ENCODE measurements at places on chromosomes 11 and 22.

DNA sequence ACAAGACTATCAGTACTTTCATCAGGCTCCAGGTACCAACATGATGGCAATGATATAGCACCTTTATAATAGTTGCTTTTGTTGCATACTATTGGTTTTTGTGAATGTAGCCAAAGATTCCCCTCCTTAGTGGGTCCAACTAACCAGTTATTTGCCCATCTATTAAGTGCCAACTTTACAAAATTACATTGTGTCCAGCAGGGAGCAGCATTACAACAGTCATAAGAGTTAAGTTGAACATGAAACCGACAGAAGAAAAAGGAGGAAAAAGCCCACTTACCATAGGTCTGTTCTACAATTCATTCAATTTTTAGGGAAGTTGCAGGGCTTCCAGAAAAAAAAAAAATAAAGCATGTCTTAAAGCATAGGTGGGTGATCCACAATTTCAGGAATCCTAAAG lies 21.6 kb downstream of the IMMP1L start:
- peak; percentile 18 for DNase-seq

DNA sequence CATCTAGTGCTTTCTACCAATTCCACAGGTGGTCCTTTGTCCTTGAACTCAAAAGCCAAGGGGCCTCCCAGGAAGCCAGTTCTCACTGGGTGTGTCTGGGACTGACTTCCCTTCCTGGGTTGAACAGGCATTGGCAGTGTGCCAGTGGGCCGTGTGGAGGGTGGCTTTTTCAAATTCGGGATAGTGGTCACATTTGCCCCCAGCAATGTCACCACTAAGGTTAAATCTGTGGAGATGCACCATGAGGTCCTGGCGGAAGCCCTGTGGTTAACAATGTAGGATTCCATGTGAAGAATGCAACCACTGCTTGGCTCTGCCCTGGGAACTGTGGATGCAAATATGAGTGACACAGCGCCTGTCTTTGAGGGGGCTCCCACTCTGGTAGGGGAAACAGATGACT lies 53.2 kb upstream of the MTNR1B start:
- DNase-seq, result no peak

- DNase-seq, result no peak
These were observed 3.7 kb downstream of the NPTXR start for GRCh38 chr22:38840129-38840528.

DNA sequence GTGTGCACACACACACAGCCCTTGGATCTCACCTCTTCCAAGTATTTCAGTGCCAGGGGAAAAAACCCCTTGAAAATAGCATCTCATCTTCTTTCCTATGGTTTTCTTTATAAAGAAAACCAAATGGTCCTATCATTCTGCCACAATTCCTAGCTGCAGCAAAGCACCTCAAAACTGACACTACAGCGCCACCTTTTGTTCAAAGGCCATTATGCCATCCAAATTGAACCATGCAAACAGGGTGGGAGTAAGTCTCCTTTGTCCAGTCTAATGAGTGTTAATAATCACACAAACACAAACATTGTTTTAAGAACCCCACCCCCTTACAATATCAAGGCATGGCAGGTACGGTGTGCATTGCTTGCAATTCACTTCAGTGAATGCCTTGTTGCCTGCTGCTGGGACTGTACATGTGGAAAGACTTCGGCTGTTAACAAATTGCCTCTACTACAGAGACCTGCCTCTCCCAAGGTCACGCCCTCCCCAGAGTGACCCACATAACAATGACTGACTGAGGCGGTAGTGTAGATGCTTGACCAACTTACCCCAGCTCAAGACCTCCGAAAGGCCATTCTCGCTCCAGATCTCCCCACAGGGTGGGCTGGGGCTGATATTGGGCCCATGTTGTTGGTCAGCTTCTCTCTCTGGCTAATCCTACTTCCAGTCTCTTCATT lies 31.7 kb downstream of the FAM181B start:
- no peak for DNase-seq

DNA sequence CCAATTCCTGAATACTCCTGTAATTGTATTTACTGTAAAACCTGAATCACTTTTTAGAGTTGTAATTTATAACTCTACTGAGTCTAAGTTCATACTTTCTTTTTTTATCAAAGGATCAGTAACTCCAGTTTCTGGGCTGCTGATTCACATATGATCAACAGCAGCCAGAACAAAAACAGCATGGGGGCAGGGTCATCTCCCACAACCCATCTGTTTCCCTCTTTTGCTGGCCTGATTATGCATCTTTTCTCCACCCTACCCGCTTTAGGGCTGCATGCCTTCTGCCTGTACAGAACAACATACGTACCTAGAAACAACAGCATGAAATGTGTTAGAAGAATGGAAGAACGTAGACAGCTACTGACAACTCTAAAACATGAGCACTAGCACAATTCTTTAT lies 76.0 kb downstream of the MRTFA start:
- peak; percentile 52 for DNase-seq

DNA sequence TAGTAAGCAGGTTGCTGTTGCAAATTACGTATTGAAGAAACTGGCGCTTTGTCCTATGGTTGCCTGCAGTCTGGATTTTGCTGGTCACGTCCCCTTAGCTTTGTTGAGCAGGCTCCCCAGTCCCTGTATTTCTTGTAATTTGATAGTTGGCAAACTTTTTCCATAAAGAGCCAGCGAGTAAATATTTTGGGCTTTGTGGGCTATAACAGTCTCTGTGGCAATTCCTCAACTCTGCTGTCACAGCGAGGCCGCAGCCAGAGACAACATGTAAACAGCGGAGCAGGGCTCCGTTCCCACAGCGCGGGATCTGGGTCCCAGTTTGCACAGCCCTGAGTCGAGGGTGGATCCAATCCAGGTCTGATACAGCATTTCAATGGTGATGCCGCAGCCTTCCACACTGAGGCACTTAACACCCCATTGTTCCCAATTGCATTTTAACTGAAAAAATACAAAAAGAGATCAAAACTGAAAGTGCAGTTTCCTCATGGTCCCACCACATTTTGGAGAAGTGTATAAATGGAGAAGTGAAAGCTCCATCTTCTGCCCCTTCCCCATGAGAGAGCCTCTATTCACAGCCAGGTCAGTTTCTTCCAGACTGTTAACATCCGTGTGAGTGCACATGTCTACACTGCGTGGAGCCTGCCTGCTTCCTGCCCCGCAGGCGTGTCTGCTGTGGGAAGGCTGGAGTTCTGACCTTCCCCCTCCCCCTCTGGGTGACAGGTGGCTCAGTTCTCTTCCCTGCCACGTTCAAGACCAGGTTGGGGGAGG lies 89.1 kb downstream of the RPS6KA4 start:
- no peak for DNase-seq

- DNase-seq, result no peak
These were observed 525.5 kb downstream of the SOX6 start for GRCh38 chr11:15830741-15831428.

GRCh38 chr11:115085461-115086210 lies 407.3 kb downstream of the NXPE2 start:
- DNase-seq, result no peak

DNA sequence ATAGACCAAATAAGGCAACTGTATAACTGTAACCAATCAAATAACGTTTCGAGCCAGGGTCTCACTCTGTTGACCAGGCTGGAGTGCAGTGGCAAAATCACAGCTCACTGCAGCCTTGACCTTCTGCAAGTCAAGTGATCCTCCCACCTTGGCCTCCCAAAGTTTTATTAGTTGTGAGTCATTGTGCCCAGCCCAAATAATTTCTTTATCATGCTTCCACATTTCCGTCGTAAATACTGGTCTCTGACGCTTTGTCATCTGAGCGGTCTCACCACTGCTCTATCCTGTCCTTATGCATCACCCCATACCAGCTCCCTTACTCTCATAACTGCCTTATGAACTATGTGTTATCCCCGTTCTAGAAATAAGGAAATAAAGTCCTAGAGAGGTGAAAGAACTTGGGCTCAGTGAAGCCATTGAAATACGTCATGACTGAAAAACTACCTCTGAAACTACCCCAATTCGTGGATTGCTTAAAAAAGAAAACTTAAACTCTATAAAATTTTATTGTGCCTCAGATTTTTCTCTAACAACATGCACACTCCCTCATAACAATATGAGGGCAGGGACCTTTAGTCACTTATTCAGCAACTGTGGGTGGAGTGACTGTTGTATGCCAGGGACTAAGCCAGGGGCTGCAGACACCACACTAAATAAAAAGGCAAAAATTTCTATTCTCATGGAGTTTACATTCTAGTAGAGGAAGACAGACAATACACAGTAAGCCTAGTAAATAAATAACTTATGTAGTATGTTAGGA lies 15.8 kb upstream of the RTN4RL2 start:
- DNase-seq, result no peak

- no peak for DNase-seq
These were observed 2.3 kb downstream of the YPEL4 start for GRCh38 chr11:57647372-57647771.

- DNase-seq, result no peak
These were observed 74.2 kb upstream of the ZBED5 start for GRCh38 chr11:10931761-10932670.

DNA sequence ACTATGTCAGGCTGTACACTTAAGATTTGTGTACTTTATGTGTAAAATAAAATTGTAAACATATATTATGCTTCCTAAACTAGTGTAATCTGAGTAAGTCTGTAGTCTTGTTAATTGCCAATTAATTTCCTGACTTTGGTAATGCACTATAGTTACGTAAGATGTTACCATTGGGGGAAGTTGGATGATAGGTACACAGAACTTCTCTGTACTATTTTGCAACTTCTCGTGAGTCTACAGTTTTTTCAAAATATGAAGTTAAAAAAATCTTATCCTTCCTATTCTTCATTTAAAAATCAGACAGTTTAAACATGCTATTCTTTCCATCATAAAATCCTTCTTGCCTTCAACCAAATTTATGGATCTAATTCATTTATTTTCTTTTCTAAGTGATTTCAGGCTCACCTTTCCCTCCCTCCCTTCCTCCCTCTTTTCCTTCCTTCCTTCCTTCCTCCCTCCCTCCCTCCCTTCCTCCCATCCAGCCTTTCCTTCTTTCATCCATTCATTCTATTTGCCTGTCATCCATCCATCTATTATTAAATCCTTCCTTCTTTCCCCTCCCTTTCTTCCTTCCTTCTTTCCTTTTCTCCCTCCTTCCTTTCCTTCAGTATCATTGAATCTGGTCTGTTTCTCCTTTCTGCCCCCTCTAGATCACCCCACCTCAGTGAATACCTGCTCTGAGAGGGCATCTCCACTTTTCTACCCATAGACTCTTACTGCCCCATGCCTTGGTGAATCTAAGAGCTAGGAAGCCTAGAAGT lies 22.1 kb upstream of the ASCC2 start:
- DNase-seq, result no peak

All from CMK (cell line).